ENCODE measurements at places on chromosomes 11 and 22.

DNA sequence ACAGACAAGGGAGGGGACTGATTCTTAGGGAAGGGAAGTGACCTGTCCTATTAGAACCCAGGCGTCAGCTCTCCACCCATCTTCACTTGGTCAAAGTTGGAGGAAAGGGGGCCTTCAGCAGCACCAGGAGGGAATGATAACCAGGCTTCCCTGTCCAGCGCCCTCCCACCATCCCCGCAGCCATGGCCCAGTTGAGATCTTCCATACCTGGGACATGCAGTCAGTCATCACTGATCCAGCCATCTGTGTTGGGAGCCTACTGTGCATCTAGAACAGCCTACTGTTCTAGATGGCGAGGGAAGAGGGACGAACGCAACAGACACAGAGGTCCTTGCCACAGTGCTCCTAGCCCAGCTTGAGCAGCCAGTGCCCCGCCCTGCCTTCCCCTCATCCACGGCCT lies 40.6 kb downstream of the PDGFB start:
- DNase-seq = no peak

- DNase-seq = no peak
Measured at GRCh38 chr22:28146401-28147314, 227.6 kb upstream of the PITPNB start.

- DNase-seq = no peak
Measured at GRCh38 chr11:122192634-122193255, 76.7 kb upstream of the BLID start.

- no peak for DNase-seq
Measured at GRCh38 chr22:42905702-42906183, 48.7 kb upstream of the ARFGAP3 start.

DNA sequence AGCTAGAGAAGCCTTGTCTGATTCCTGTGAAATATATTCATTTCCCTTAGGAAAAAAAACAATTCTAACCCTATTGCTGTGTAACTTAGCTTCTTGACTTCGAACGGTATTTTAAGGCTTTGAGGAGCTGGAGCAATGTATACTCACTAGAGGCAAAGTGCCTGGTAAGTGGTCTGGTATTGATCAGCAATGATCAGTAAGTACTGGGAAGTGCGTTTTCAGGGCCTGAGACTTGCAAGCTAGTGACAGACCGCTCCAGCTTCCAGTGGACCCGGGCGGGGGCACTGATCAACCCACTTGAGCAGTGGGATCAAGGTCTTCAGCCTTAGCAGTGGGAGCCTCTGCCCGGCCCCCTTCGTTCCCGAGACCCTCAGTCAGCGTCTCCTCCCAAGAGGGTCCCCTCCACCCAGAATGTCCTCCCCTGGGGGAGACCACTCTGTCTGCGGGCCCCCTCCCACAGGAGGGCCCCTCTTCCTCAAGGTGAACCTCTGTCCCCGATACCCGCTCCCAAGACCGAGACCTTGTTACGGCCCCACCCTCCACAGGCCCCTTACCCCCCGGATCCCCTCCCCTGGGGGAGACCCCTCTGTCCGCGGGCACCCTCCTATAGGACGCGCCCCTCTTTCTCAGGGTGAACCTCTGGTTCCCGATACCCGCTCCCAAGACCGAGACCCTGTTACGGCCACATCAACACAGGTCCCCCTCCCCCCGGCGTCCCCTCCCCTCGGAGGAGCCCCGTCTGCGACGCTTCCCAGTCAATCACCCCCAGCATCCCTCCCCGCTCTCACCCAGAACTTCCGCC lies 452 bp upstream of the ATXN10 start:
- no peak for DNase-seq

DNA sequence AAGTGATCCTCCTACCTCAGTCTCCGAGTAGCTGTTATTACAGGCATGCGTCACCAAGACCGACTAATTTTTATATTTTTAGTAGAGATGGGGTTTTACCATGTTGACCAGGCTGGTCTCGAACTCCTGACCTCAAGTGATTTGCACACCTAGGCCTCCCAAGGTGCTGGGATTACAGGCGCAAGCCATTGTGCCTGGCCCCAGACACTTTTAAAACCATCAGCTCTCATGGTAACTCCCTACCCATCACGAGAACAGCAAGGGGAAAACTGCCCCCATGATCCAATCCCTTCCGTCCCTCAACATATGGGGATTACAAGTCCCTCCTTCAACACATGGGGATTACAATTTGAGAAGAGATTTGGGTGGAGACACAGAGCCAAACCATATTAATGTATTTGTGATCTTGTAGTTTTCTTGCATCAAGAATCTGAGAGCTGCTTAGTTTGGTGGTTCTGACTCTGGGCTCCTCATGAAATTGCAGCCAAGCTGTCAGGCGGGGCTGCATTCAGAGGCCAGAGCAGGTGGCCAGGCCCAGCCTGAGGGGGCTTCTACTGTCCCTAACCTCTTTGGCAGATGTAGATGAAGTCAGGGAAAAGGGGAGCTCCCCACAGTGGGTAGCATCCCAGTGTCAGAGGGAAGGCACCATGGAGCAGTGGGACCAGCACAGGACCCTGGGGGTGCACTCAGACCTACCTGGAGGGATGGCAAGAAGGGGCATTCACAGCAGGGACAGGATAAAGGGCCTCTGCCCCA lies 31.2 kb upstream of the PRAME start:
- no peak for DNase-seq

DNA sequence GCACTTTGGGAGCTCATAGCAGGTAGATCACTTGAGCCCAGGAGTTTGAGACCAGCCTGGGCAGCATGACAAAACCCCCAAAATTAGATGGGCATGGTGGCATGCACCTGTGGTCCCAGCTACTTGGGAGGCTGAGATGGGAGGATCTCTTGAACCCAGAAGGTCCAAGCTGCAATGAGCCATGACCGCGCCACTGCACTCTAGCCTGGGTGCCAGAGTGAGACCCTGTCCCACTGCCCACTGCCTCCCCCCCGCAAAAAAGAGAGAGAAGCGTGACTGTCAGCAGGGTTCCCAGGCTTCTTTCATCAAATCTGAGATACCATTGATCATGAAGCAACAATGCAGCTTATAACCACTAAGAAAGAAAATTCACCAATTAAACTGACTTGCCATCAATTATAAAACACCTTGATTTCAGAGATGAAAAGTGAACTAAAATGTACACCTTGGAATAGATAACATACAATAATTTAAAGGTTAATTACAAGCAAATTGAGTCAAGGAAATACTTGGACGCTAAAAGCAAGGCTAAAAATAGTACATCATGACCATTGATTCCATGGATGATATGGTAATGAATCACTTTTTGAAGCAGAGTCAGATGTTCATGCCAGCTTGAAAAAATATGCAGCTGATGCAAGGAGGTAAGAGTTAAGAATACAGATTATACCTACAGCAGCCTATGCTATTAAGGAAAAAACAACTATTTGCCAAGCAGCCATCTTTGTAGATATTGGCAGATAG lies 90.8 kb upstream of the ALKBH3 start:
- DNase-seq = no peak

DNA sequence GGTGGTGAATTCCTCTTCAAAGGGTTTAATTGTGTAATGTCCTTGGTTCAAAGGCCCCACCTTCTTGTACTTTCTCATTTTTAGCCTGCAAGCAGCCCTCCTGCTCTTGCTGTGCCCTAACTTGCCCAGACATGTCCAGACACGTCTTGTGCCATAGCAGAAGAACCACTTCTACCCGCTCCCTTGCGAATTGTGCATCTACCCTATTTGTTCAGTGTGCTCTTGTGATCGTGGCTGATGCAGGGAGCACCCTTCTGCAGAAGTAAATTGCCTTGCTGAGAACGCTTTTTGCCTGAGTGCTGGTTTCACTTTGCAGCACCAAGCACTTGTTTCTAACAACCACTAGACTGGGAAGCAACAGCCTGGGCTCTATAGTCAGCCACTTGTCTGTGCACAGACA lies 249.4 kb downstream of the SBF2 start:
- no peak for DNase-seq

DNA sequence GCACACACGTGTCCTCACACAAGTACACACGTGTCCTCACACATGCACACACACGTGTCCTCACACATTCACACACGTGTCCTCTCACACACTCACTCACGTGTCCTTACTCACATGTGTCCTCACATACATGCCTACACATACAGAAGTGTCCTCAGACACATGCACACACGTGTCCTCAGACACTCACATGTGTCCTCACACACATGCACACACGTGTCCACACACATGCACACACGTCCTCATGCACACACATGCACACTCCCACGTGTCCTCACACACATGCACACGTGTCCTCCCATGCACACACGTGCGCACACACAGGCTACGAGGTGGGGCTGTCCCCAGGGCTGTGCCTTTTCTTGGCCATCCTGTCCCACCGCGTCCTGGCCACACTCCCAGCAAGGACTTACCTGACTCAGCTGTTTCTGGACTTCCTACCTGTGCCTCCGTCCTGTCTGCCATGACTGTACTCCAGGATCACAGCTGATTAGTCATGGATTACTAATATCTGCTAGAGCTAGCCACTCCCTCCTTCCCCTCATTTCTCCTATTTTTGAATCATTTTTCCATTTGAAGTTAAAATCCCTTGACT lies 990.2 kb downstream of the BRD1 start:
- no peak for DNase-seq

- DNase-seq = no peak
Measured at GRCh38 chr11:17197431-17197898, 10.3 kb downstream of the PIK3C2A start.

DNA sequence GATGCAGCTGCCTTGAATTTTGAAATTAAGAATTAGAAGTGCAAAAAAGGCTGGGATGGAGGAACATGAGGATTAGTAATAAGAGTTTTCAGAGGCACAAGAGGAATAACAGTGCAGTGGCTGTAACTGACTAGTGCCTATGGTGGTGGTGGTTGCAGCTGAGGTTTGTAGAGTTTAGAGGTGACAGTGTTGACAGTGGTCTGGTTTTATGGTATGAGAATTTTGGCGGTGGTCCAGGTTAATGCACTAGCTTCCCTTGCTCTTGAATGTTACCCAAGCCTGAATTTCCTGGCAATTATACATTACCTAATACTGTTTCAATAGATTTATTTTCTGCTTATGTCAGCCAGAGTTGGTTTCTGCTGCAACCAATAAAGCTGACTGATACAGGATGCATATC lies 112.8 kb upstream of the C11orf87 start:
- no peak for DNase-seq

- DNase-seq = no peak
Measured at GRCh38 chr11:61928606-61929005, 11.2 kb upstream of the RAB3IL1 start.

DNA sequence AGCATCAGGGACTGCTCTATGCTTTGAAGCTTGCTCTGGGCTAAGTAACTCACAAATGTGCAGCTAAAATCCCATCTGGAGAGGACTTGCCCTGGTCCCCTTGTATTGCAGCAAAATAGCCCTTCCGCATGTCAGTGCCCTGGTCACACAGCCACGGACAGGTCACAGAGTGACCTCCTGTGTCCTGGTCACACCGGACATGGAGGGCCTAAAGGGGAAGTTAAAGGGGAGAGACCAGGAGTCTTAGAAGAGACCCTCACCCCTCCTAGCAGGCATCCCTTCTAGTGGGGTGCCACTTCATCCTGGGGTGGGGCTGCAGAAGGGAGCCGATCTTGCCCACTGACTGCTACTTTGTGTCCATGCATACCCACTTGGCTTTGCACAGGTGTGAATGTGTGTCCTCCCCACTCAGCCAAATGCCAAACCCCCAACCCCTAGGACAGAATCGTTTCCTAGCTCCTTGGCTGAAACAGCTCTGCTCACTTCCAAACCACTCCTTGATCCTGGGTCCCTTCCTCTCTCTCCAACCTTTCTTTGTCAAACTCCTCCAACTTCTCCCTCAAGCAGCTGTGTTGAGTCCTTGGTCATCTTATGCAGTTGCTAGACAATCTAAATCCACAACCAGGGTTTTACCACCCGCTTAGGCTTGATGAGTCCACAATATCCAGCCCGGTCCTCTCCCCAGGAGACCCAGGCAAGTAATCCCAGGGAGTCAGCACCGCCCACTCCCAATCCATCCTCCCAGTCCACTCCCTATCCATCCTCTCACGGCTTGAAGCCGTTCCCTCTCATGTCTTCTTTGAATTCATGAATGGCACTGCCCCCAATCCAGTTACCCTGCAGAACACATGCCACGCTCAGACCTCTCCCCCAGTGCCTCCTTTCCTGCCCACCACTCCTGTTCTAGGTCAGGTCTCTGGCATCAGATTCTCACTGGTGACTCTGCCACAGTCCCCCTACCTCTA lies 3.3 kb upstream of the FXYD6 start:
- DNase-seq = no peak

DNA sequence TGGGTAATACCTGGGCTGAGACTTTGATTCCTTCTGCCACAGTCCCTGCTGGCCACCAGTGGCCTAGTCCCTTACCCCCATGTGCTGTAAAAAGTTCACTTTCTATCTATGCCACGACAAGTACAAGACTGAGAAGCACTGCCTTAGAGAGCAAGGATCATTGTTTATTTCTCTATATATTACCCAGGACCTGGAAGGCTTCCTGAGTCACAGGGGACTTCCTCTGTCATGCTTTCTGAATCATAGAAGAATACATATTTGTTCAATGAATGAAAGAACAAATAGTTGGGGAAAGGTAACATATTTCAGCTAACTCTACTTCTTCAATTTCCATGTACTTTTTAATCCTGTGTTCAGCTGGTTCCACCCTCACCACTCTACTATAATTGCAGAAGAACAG lies 5.5 kb upstream of the SYT9 start:
- no peak for DNase-seq

- no peak for DNase-seq
Measured at GRCh38 chr11:134276396-134277182, 410 bp downstream of the GLB1L3 start.

GRCh38 chr11:78583889-78584288 lies 9.2 kb upstream of the NARS2 start:
- DNase-seq = no peak

GRCh38 chr11:103676413-103676812 lies 360.0 kb upstream of the DDI1 start:
- no peak for DNase-seq

GRCh38 chr11:78201096-78201818 lies 12.5 kb downstream of the USP35 start:
- no peak for DNase-seq

DNA sequence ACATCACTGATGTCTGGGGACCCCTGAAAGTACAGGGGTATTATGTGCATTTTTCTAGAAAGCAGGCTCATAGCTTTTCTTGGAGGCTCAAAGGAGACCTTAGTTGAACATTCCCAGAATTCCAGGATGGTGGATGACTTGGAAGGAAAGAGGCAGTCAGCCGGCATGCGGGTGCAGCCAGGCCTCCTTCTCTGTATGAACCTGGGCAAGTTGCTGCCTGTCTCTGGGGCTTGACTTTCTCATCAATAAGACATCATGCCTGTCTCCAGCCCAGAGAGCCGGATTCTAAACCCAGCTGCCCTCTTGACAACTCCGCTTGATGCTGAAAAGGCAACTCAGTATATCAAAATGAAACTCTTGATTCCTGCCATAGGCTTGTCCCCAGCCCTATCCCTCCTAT lies 12.6 kb downstream of the MS4A15 start:
- no peak for DNase-seq

GRCh38 chr11:63937713-63938478 lies 906 bp upstream of the NAA40 start:
- no peak for DNase-seq

DNA sequence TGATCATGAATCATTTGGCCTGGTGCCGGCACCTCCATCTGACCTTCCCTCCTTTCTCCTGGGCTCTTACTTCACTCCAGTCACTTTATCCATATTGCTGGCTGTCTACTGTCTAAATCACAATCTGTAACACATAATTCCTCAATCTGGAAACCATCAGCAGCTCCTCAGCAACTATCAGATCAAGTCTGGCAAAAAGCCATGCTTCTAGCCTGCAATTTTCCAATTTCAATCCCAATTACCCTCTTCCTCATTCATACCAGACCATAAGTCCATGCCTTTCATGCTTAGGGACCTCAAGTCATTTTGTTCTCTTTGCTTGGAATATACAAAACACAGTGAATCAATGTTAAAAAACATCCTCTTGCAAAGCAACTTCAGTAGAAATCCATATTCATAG lies 882.8 kb upstream of the ANO3 start:
- no peak for DNase-seq
